Islet precursor cell (in vitro differentiated cells): ENCODE measurements at places on chromosomes 4 and X.
A peak's percentile ranks its signal among the peaks of the same experiment; 100 is the strongest.

- no peak for DNase-seq
These were observed 66.0 kb upstream of the NKX1-1 start for GRCh38 chr4:1472148-1472797.

DNA sequence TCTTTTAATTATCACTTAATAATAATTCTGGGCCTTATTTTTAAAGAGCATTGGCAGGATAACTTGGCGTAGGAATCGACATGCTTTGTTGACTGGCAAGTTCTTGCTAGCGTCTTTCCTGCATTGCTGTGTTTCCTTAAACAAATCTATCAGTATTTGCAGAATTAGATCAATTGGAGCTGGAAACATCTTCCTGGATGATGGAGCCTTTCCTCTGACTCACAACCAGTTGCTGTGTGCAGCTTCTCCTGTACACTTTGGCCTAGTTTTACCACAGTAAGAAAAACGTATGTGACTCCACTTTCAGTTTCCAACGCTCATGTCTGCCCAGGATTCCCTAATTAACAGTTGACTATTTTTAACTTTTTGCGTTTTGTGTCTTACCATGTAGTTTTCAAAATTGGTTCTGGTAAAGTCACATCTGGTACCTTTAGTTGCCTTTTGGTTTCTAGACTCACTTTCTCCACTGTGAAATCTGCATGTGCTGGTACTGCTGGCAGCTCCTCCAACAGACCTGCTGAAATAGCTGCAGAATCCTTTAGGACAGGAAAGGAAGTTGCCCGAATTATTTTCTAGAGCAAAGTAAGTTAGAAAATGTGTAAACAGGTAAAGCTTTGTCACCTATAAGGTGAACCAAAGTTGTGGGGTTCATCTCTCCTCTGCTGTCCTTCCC lies 553.2 kb upstream of the FAT1 start:
- no peak for DNase-seq

DNA sequence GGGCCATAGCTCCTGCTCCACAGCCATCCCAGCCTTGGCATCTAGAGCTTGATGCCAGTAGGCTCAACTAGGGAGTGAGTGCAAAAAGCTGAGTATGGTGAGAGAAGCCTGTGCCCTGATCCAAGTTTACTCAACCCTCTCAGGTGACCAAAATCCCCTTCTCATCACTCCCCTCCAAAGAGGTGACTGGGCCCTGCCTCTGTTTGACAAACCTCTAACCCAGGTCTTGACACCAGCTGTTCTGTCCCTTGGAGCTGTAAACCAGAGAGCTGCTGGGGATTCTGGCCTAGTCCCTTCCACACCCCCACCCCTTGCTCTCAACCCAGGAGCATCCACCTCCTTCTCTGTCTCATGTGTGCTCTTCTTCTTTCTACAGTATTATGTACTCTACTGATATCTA lies 73.5 kb downstream of the MSN start:
- no peak for DNase-seq

- DNase-seq, result peak; percentile 61
These were observed 147.7 kb downstream of the RBM46 start for GRCh38 chr4:154928640-154929257.

GRCh38 chr4:149218672-149219071 lies 597.0 kb downstream of the IQCM start:
- no peak for DNase-seq

GRCh38 chr4:2809610-2810180 lies 16.8 kb downstream of the SH3BP2 start:
- DNase-seq, result no peak

GRCh38 chr4:122716825-122717448 lies 15.6 kb upstream of the BBS12 start:
- DNase-seq, result peak; percentile 76

DNA sequence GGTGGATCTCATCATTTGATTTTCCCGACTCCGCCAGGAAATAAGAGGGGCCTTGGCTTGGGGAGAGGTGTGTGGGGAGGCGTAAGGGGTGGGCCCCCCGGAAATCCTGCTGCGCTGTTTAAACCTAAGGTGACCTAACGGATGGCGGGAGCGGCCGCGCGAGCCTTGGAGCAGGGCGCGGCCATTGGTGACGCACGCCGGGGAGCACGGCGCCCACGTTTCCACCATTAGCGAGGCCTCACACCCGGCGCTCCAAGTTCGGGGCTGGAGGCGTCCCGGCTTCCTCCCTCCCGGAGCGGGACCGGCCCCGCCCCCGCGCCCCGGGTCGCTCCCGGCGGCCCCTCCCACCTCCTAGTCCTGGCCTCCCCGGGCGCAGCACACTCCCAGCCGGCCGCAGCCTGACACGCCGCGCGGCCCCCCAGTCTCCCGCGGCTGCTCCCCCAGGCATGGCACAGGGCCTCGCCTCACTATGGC lies at the start of gene SMS:
SMS (plus strand) TSS at position 354 of the 474 bp plus-strand sequence; CDS start at position 470, 116 bp downstream.
- peak; percentile 83 for DNase-seq

- peak; percentile 71 for DNase-seq
These were observed at the start of gene ITM2A for GRCh38 chrX:79366873-79367749. ITM2A (minus strand) TSS chrX:79367334; CDS start chrX:79367215, 119 bp downstream.

DNA sequence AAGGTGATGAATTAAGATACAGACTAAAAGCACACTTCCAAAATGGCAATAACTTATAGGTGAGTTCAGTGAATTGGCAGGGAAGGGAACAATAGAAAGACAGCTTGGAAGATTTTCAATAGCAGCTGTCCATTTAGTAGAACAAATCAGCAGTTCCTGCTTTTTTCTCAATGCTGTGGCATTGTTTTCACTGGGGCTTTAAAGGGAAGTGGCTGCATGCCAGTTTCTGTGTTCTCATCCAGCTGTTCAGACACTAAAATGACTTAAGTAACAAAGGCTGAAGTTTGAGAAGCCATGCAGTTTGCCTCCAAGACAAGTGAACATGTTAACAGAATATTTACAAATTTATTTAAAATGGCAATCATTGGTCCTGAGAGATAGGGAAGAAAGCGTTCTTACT lies 291.9 kb downstream of the FAM47A start:
- no peak for DNase-seq

- no peak for DNase-seq
These were observed 14.8 kb downstream of the CXCL3 start for GRCh38 chr4:74023709-74024108.

GRCh38 chrX:44474410-44474809 lies 68.2 kb downstream of the FUNDC1 start:
- no peak for DNase-seq

DNA sequence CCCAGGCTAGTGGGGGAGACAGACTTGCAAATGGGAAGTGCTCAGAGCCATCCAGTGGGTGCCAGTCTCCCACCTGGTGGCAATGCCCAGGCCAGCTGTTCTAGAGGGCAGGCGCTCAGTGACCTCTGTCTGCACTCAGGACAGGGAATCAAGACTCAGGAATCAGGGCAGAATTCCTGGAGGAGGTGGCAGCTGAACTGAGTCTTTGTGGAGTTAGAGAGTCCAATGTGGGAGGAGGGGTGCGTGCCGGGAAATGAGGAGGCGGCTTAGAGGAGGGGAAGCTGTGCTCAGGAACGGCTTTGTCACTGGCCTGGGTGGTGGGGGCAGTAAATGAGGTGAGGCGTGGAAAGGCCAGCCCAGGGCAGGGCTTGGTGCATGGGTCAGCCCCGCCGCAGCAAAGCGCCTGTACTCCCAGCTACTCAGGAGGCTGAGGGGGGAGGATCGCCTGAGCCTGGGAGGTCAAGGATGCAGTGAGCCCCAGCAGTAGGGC lies 31.3 kb upstream of the SORCS2 start:
- peak; percentile 30 for DNase-seq

GRCh38 chr4:108777388-108777787 lies 14.5 kb upstream of the ETNPPL start:
- no peak for DNase-seq

GRCh38 chr4:186032259-186032658 lies 36.7 kb upstream of the TLR3 start:
- DNase-seq, result no peak

DNA sequence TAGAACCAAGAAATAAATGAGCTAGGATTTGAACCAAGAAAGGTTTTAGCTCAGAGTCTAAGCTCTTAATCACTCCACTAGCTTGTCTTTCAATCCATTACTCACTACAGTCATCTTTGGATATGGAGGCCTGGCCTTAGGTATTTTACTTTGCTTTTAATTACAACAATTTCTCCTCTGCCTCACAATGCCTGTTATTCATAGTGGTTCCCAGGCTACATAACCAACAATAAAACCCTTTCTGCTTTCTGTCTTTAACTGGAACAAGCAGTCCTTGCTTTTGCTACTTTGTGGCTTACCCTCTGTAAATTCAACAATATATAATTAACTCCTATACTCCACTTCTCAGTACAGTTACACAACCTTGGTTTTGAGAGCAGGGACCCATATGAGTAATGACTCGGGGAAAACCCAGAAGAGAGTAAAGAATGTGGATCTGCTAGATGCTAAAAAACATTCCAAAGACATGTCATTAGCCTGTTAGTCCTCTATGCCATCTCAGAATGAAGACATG lies 94.7 kb upstream of the NAP1L5 start:
- DNase-seq, result peak; percentile 70

DNA sequence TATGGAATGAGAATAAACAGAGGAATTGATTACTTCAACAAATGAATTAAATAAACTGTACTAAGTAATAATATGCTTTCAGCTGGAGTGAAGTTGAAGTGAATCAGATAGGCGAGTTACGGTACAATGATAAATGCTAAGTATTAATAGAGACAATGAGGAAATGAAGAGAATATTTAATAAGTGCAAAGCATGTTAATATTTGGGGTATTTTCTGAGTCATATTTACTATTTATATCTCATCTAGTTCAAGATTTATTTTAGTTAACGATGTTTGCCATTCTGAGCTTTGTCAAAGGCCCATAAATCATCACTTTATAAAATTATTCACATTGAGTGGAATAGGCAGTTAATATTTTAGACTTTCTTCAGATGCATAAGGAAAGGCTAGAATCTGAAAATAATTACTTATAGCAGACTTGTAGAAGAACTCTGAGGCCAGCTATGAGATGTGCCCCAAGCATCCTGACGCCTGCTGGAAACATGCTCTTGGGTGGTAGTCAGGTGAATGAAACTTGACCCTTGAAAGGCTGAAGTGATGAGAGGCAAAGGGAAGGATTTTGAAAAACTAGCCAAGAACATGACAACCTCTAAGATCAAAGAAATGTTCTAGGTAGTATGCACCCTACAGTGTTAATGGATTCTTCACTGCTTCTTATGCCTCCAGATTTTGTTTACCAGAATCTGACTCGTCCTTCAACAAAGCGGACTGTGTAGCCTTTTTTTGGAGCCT lies 133.8 kb upstream of the STIM2 start:
- DNase-seq, result no peak

- no peak for DNase-seq
These were observed 207.4 kb downstream of the TMA16 start for GRCh38 chr4:163701916-163702315.

DNA sequence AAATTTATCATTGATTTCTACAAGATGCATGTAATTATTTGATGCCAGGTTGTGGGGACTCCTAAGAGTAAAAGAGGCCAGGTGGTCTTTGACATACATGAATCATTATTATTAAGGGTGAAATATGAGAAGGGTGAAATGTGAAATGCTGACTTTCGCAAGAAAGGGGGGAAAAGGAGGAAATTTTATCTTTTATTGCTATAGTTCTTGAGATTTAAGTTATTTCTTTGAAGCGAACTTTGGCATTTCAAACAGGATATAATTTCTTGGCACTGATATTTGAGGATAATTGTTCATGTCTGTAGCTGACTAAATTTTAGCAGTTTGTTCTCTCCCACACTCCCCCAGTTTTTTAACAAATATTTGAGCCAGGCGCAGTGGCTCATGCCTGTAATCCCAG lies 80.1 kb downstream of the TMEM131L start:
- DNase-seq, result no peak

GRCh38 chr4:3823496-3824341 lies 57.5 kb downstream of the ADRA2C start:
- no peak for DNase-seq

- no peak for DNase-seq
These were observed 215.9 kb downstream of the MID1 start for GRCh38 chrX:10404436-10404835.

- no peak for DNase-seq
These were observed 2.0 kb upstream of the ZNF185 start for GRCh38 chrX:152895724-152896420.

DNA sequence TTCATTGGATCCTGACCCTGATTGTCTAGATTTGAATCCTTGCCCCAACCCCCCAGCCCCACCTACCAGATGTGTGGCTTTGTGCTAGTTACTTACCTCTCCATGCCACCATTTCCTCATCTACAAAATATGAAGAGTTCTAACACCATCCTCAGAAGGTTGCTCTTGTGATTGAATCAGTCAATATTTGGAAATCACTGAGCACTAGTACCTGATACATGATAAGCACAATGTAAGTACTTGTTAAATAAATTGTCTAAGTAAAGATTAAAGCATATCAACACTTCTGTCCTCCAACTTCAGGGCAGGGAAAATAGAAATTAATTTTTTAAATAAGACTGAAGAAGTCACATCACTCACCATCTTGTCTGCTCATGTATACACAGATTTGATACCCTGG lies 249.6 kb upstream of the KLF3 start:
- no peak for DNase-seq

DNA sequence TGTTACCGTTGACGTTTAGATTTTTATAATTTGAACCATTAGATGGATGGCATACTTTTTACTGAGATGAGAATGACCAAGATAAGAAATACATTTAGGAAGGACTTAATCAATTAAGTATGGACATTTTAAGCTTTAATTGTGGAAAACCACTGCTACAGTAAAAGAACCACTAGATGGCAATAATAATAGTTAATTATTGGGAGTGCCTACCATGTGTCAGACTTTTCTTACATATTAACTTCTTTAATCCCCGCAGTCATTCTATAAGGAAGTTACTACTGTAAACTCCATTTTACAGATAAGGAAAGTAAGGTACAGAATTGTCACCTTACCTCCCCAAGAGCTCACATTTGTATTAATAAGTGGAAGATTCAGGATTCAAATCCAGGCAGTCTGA lies 48.5 kb upstream of the MYOZ2 start:
- no peak for DNase-seq

DNA sequence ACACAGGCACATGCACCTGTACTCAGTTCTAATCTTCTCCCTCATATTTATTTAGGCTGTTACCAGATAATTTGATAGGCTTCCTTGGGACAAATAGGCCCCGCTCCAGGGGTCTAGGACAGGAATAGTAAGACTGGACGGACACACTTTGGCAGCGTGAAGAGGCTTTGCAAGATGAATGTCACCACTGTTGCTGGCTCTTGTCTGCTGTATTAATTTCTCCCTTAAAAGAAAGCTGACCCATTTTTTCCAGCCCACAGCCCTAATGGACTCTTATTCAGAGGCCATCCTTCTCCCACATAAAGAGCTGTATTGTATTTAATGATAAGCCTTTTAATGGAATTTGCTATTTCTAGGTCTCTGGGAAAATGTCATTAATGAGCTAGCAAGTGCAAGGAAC lies 18.0 kb downstream of the FAM184B start:
- no peak for DNase-seq

- DNase-seq, result no peak
These were observed 45.5 kb upstream of the RAB9B start for GRCh38 chrX:103877571-103877970.

DNA sequence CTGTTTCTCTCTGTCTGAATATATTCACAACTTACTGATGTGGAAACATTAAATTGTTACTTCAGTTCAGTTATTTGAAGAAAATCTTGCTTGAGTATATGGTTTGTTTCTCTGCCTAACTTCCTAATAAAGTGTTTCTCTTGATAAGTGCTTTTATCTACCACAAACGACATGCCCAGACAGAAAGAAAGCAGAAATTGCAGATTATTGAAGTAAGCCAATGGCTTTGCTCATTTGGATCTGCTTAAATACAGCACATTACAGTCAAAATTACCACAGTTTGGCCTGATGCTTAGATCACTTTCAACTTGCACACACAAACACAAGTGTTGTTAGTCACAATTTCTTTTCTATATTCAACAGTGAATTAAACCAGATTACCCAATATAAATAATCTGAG lies 68.0 kb downstream of the ATOH1 start:
- DNase-seq, result no peak
